ENCODE measurements at places on chromosomes 3 and 15.

GRCh38 chr3:107561980-107562379, 39.2 kb downstream of the BBX start:
- DNase-seq, result no peak

GRCh38 chr3:151305060-151305774, 11.4 kb downstream of the GPR87 start:
- peak; percentile 98 for DNase-seq

- DNase-seq, result no peak
Measured at GRCh38 chr15:58517682-58518525, 86.1 kb downstream of the LIPC start.

DNA sequence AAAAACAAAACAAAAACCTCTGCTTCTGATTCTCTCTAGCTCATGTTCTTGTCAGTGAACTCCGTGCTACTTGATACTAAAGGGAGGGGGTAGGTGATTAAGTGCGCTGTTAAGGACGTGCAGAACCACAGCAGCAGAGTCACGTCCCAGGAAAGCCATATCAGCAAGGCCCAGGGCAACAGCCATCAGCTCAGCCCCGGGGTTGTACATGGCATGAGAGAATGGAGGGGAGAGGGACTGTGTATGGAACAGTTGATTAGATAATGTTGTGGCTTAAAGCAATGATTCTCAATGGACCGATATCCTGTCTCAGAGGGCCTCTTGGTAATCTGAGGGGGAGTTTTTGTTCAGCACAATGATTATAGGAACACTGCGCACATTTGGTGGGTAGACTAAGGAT, 27.6 kb downstream of the C2CD4A start:
- DNase-seq, result no peak

- no peak for DNase-seq
Measured at GRCh38 chr15:66677336-66677735, 24.7 kb upstream of the SMAD6 start.

- DNase-seq, result no peak
Measured at GRCh38 chr15:88887068-88887580, 8.2 kb downstream of the HAPLN3 start.

DNA sequence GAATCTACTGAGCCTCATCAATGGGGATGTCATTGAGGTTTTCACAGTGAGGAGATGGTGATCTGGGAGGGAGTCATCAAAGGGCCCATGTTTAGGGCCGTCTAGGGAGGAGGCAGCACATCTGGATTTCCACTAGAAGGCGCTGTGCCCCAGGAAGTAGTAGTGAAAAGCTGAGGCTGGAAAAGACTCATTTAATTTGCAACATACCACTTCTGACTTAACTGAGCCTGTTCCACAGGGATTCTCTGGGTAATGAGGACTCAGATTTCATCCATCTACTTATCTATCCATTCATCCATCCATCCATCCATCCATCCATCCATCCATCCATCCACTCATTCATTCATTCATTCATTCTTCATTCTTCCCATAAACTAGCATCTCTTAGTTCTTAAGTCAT, 17.4 kb upstream of the SHF start:
- peak; percentile 73 for DNase-seq

DNA sequence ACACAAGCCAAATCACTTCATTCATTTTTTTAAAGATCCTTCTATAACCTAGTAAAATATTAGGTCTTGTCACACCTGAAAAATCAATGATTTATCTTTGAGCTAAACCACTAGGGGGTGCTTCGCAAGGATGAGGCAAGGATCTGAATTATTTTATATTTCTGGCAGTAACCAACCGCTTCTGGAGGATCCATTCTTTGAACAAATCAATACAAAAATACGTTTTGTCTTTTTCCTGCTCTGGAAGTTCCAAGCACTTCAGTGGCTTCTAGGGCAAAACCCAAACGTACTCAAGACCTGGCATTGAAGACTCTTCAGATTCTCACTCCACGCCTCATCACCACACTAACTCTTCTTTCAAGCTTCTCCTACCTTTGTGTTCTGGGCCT, 486 bp downstream of the LSG1 start:
- DNase-seq, result peak; percentile 36

DNA sequence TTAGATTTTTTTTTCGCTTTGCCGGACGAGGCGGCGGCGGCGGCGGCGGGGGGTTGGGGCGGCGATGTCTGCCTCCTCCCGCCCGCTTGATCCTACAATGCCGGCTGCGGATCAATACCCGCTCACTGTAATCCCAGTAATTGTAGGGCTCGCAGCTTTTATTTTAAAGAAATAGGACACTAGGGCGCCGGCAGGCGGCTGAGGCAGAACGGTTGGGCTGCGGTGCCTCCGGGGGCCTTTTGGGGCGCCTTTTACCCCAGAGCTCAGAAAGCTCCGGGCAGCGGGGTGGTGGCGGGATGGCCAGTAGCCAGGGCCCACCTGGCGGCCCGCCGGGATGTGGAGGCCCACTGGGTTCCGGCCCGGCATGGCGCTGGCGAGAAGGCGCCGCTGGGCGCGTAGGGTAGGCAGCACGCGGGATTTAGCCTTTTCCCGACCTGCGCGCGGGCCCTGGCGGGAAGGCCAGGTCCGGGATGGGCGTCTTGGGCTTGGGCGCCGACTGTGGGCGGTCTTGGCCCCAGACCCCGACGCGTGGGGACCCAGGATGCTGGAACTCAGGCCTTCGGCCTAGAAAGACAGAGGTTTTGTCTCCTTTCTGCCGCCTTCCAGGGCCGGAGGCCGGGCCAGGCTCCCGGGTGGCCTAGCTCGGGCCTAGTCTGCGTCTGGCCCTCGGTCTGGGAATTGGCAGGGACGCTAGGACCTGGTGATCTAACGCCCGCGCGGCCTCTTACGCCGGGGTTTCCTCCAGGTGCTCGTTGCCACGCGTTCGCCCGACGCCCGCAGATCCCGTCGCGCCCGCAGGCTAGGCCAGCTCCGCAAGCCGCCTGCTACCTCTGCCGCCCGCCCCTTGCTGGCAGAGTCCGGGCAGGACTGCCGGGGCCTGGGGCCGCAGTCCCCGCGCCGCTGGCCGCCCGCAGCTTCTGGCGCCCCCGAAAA, 15.5 kb upstream of the ONECUT1 start:
- no peak for DNase-seq

DNA sequence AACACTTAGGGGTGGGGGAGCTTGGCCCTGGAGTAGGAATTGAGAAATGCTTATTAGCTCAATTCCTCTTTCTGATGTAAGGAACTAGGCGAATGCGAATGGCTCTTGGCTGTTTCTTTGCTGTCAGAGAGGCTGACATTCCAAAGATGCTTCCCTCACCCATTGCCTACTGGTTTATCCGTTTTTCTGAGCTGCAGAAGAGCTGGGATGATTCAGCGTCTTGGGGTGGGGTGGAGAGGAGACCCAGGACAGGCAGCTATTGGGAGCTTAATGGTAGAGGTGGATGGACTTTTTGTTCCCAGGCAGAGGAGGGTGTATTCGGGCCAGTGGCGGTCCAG, 9.8 kb downstream of the PLEKHO2 start:
- DNase-seq, result peak; percentile 67

DNA sequence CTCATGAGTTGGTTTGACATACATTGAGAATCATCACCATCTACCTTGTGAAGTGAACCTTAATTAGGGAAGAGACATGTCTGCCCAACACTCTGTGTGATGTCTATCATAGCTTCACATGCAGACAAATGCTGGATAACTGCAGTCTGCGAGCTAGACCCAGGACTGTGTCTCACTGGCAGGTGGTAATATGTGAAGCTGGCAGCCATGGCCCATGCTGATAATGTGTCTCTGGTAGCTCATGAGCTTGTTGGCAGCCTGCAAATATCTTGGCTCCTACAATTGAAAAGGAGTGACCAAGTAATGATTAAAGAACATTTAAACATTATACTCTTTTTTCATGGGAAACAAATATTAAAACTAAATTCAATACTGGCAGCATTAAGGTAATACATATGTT, 234.8 kb downstream of the CHST2 start:
- no peak for DNase-seq

GRCh38 chr15:43086551-43086950, 19.3 kb downstream of the UBR1 start:
- no peak for DNase-seq

DNA sequence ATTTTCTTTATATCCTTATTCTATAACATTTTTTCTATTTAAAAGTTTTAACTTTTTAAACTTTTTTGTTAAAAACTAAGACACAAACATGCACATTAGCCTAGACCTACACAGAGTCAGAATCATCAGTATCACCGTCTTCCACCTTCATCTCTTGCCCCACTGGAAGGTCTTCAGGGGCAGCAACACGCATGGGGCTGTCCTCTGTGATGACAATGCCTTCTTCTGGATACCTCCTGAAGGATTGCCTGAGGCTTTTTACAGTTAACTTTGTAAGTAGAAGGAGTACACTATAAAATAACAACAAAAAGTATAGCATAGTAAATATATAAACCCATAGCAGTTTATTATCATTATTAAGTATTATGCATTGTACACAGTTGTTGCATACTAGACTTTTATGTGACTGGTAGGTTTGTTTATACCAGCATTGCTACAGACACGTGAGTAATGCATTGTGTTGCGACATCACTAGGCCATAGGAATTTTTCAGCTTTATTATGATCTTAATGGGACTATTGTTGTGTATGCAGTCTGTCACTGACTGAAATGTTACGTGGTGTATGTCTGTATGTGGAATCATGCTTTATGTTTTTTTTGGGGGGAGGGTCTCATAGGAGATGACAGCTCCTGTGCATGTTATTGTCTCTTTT, 18.2 kb downstream of the ATP1B3 start:
- peak; percentile 48 for DNase-seq

DNA sequence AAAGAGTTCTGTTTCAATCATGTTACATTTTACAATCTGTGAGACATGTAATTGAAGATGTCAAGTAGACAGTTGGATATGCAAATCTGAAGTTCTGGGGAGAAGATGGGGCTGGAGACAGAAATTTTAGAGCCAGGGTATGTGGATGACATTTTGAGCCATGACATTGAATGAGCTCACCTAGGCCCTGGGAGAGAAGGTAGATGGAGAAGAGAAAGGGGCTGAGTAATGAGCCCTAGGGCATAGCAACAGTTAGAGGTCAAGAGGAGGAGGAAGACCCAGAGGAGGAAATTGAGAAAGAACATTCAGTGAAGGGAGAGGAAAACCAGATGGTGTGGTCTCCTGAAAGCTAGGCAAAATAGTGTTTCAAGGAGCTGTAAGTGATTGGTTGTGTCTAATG, 15.3 kb downstream of the TMEM266 start:
- no peak for DNase-seq

DNA sequence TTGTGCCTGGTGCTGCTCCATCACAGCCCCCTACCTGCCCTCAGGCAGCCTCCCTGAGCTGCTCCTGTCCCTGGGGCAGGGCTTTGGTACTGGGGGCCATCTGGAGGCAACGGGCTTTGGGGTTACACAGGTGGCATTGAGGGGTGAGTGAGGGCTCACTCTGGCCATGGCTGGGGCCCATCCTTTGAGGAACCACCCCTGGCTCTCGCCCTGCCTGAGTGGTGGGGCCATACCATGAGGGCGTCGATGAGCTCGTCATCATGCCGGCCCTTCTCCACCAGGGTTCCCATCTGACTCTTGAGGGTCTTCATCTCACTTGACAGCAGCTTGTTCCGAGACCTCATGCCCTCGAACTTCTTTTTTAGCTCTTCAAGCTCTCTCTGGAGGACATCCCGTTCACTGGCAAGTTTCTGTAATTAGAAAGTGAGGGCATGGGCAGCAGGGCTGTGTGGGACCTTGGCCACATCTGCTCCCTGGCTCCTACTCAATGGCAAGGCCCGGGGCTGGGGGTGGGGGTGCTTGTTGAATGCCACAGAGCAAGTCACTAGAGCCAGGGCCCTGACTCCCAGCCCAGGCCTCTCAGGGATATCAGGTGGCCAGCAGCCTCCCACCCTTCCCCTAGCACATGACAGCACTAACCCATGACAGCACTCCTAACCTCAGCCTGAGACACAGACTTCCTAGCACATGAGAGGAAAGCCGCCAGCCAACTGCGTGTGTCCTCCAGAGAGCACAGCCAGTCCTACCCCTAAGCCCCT, 33.5 kb downstream of the CCDC13 start:
- no peak for DNase-seq

- DNase-seq, result no peak
Measured at GRCh38 chr3:155084567-155084966, 4.4 kb downstream of the MME start.

DNA sequence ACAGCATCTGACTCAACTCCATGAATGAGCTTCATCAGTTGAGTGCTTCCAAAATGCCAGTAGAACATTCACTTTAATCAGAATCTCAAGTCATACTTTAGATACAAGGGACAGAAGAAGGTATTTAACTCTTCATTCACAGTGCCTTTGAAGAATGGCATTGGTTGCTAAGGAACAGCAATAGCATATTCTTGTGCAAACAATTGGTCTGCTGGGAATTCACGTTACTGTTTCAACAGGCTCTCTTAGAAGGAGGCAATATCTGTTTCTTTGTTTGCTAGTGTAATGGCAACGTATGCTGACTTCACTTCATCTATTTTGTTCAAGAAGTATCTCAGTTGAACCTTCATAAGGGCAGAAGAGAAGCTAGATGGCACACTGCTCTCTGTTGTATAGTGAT, 113.9 kb downstream of the TMEM108 start:
- no peak for DNase-seq

- DNase-seq, result no peak
Measured at GRCh38 chr15:29570948-29571791, 251.1 kb downstream of the TJP1 start.

DNA sequence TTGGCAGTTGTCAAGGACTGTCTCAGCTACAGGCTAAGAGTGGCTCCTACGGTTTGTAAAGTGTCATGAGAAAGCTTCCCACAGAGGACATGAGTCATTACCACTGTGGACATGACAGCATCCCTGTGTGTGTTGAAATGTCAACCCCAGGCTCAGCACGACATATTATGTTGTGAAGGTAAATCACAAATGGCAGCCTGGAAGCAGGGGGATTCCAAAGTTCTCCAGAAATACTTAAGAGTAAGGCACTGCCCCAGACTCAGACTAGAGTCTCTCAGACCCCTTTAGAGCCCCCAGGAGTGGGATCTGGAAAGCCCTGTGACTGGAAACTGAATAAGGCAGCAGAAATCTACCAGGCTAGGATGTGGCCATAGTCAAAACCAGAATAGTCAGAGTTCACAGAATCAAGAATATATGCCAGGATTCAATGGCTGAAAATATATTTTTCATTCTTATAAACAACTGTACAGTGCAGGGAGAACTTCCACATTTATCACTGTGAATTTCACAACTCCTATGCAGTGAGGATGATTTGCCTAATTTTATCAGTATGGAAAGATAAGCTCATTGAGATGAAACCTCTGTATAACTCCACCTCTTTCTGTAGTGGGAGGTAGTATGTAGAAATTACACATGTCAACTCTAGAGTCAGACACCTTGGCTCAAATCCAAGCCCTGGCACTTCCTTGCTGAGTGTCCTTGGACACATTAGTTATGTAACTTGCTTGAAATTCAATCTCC, 237.1 kb upstream of the CFAP20DC start:
- peak; percentile 39 for DNase-seq

- peak; percentile 82 for DNase-seq
Measured at GRCh38 chr3:44995142-44995770, 19.2 kb downstream of the EXOSC7 start.

GRCh38 chr3:188255190-188255589, 101.2 kb downstream of the LPP start:
- no peak for DNase-seq

DNA sequence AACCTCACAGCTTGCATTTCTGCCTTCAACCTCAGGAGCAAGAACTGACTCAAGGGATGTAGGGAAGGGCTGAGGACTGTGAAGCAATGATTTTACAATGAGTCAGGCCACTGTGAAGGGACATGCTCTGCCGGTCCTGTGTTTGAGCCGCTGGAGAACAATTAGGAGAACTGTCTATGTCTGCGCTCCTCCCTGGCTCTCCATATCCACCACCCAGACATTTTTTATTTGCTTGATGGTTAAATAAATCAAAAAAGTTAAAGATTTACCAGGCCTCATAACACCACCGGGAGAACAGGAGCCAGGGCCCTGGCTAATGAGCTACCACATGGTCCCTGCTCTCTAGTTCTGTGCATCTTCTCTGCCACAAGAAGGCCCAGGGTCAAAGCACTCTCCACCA, 29.6 kb downstream of the SEC61A1 start:
- DNase-seq, result no peak

All from A172 (cell line).